Fibroblast of villous mesenchyme (primary cell): ENCODE measurements at places on chromosomes 3 and 15. TPM values are rescaled to one million over a fixed set of nuclear protein-coding genes. Genes with fewer than 3 reads are reported as not detected.
A peak's percentile ranks its signal among the peaks of the same experiment; 100 is the strongest.

IL17RE gene
- 0.43 and 0.64 TPM in 2 replicates for total RNA-seq

- no peak for DNase-seq
Measured at GRCh38 chr15:95931619-95932018, 398.9 kb upstream of the NR2F2 start.

- no peak for DNase-seq
Measured at GRCh38 chr3:134066158-134066541, 36.4 kb upstream of the SLCO2A1 start.

DNA sequence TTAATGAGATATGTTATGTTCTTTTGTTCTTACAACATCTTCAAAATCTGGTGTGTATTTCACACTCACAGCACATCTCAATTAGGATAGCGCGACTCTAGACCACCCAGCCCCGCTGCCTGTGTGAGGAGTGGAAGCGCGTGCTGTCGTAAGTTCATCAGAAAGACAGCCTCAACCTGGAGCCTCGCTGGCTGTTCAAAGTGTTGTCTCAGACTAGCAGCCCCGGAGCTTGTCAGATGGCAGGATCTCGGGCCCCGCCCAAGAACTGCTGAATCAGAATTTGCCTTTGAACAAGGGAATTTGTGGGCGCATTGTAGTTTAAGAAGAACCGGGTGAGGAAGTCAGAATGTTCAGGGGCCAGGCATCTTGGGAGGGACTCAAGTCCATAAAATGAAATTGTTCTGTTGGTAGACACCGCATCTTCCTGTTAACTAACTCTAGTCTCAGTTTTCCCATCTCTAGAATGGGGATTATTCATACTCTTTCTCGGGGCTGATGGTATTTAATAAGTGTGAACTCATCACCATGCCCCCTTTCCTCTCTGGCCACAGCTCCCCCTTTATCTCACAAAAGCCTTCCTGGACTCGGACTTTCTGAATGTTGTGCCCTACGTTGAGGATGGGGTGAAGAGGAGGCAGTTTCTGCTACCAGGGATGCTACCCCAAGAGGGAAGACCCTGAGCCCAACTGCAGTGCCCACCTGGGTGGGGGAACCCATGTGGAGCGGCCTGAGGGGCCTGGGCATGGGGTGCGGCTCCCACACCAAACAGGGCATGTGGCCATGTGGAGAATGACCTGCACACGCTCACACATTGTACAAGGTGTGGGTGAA, 40.4 kb downstream of the BHLHE40 start:
- DNase-seq = no peak

- no peak for DNase-seq
Measured at GRCh38 chr3:68743521-68743920, 188.8 kb downstream of the TAFA4 start.

NEK10 gene
- total RNA-seq = 1.9 and 6.9 TPM in 2 replicates

- DNase-seq = peak; percentile 33
Measured at GRCh38 chr3:101685870-101686307, 629 bp downstream of the RPL24 start.

- DNase-seq = peak; percentile 80
Measured at GRCh38 chr3:47016934-47017435, 37.5 kb downstream of the NBEAL2 start.

GRCh38 chr3:51395493-51396213, 4.6 kb downstream of the RBM15B start:
- no peak for DNase-seq

GRCh38 chr3:33954956-33955355, 156.5 kb downstream of the PDCD6IP start:
- peak; percentile 15 for DNase-seq

SLC22A14 gene
- 0.32 and 0.86 TPM in 2 replicates for total RNA-seq

GRCh38 chr3:42169579-42170120, 78.5 kb downstream of the TRAK1 start:
- no peak for DNase-seq

SUCNR1 gene
- 0.32 and 0.43 TPM in 2 replicates for total RNA-seq

SPTBN5 gene
- total RNA-seq = 0.32 and 0.43 TPM in 2 replicates

SCG5 gene
- total RNA-seq = 8.7 and 17.7 TPM in 2 replicates

- DNase-seq = peak; percentile 52
Measured at GRCh38 chr3:50163572-50164455, 8.7 kb downstream of the SEMA3F start.

DNA sequence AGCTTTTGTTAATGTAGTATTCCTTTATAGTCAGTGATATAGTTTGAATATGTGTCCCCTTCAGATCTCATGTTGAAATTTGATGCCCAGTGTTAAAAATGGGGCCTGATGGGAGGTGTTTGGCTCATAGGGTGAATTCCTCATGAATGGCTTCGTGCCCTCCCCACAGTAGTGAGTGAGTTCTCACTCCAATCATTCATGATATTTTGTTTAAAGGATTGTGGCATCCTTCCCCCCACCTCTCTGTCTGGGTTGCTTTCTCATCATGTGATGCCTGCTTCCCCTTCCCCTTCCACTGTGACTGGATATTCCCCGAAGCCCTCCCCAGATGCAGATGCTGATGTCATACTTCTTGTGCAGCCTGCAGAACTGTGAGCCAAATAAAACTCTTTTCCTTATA, 649.8 kb upstream of the NR2F2 start:
- DNase-seq = no peak

DNA sequence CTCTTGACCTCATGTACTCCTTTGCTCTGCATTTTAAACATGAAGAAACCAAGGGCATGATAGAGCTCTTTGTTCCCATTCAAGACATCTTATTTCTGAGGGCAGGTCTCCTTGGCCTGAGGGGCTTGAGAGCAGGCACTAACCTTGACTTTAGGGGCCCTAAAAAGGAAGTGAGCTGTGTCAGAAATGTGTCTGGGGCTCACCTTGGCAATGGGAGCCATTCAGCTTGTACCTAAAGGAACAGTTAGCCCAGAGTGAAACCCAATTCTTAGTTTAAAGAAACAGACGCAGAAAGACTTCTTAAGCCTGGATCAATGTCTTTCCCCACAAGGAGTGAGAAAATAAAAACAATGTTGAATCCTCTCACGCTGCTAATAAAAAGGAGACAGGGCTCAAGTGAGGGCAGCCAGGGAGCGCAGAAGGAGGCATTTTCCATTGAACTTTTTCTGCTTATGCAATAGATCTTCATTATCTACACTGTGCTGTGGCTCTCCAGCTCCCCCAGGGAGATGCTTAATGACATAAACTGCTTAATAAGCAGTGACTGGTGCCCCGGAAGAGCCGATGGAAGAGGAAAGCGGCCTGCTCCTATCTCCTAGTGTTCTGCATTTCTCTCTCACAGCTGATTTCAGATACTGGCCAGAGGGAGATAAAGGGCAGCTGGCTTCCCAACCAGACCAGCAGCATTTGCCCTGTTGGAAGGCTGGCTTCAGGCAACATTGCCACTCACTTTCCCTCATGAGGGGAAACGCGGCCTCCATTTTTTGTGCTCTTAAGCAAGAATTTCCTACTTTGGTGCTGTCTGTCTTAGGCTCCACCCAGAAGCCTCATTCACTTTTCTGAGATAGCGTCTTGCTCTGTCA, 152.0 kb downstream of the OPA1 start:
- peak; percentile 83 for DNase-seq

- peak; percentile 42 for DNase-seq
Measured at GRCh38 chr15:55407498-55408011, 604 bp downstream of the CCPG1 start.

PFN2 gene
- total RNA-seq = 137 and 196 TPM in 2 replicates

POMGNT2 gene
- 9.1 and 9.7 TPM in 2 replicates for total RNA-seq

GRCh38 chr3:42654331-42655201, 1.1 kb downstream of the ZBTB47 start:
- peak; percentile 49 for DNase-seq

DNA sequence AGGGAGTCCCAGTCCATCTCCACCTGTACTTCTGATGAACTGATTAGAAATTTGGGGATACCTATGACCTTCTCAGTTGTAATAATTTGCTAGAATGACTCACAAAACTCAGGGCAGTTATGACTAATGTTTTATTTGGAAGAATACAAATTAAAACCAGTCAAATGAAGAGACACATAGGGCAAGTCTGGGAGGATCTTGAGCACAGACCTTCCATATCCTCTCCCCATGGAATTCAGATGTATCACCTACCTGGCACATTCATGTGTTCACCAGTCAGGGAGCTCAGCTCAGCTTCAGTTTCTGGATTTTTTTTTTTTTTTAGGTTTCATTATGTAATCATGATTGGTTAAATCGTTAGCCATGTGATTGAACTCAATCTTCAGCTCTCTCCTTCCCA, 247.7 kb downstream of the VGLL3 start:
- DNase-seq = no peak

- no peak for DNase-seq
Measured at GRCh38 chr3:195849322-195850074, 37.8 kb upstream of the MUC4 start.

- DNase-seq = no peak
Measured at GRCh38 chr3:44416031-44417030, 61.1 kb downstream of the ZNF445 start.

- no peak for DNase-seq
Measured at GRCh38 chr3:66729687-66730393, 229.0 kb upstream of the LRIG1 start.

GRCh38 chr3:122094125-122094524, 39.0 kb downstream of the CD86 start:
- DNase-seq = no peak

HACD2 gene
- total RNA-seq = 19.3 and 51.8 TPM in 2 replicates

GRCh38 chr15:58311556-58311955, 120.2 kb upstream of the LIPC start:
- DNase-seq = no peak

TMEM108 gene
- under 0.01 and 0.32 TPM in 2 replicates for total RNA-seq

RARB gene
- total RNA-seq = 13.2 and 21.6 TPM in 2 replicates

TJP1 gene
- total RNA-seq = 79.2 and 103 TPM in 2 replicates

HRG gene
- not detected in 2 replicates for total RNA-seq

DNA sequence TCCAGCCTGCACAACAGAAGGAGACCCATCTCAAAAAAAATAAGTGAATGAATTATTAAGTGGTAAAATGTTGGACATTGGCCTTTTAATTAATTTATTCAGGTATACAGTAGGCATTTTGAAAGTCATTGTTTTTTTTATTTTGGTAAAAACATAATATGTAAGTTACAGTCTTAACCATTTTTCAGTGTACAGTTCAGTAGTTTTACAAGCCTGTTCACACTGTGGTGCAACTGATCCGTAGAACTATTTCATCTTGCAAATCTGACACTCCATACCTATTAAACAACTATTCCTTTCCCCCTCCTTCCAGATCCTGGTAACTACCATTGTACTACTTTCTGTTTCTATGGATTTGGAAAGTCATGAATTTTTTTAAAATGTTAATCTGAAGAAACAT, 36.1 kb upstream of the APH1B start:
- no peak for DNase-seq

DBR1 gene
- total RNA-seq = 12.9 and 16.8 TPM in 2 replicates

DNA sequence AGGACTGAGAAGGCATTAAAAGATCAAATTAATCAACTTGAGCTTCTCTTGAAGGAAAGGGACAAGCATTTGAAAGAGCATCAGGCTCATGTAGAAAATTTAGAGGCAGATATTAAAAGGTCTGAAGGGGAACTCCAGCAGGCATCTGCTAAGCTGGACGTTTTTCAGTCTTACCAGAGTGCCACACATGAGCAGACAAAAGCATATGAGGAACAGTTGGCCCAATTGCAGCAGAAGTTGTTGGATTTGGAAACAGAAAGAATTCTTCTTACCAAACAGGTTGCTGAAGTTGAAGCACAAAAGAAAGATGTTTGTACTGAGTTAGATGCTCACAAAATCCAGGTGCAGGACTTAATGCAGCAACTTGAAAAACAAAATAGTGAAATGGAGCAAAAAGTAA, 149.7 kb upstream of the LRRFIP2 start:
- no peak for DNase-seq

DNA sequence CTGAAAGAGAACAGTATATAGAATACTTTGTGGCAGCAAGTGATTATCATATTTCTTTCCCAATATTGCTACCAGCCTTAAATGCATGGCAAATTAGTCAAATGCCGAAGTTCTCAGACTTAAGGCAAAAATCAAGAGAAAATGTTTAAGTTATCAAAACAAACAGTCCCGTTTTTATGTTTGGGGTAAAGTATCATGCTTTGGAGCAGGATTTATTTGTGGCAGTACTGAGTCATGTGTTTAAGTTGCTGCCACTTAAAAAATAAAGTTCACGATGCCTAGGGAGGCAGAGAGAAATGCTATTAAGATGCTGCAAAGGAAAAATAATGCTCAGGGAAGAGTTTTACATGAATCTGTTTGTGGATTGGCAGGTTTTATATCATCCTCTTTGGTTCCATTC, 417.4 kb upstream of the MDFIC2 start:
- peak; percentile 8 for DNase-seq

MEGF11 gene
- total RNA-seq = under 0.01 TPM in 1 of 2 replicates, not detected in the other

HYAL3 gene
- 2.3 and 6.5 TPM in 2 replicates for total RNA-seq

- DNase-seq = no peak
Measured at GRCh38 chr3:28109829-28110228, 131.6 kb upstream of the CMC1 start.

GRCh38 chr3:177367788-177368187, 170.5 kb upstream of the TBL1XR1 start:
- no peak for DNase-seq

FANCD2OS gene
- not detected in 2 replicates for total RNA-seq

GRCh38 chr3:125123451-125124305, 67.9 kb upstream of the HEG1 start:
- DNase-seq = peak; percentile 86

DNA sequence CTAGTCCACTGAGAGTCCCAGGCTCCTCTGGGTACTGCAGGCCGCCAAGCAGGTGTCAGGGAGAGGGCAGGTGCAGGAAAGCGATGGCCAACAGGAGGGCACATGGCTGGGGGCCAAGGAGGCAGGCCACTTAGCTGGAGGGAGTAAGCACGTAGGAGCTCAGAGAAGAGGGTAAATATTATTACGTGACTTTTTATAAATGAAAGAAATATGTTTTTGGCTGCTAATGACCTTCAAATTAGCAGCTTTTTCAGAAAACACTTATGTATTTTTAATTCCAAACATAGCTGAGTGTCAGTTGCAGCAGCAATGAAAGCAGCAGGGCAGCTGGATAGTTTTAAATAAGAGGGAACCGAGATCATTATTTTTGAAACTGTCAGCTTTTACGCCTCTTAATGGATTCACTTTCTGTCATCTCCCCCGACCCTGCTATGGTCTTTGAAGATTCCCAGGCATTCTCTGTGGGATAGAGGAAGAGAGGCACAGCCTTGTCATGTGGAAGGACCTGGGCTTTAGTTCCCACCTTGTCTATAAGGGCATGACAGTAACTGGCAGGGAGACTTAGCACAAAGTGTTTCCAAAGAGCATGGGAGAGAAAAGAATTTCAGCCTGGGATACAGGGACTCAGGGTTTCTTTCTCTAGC, 477.1 kb downstream of the EPHB1 start:
- DNase-seq = no peak

KIF7 gene
- 12.2 and 13.4 TPM in 2 replicates for total RNA-seq

DNA sequence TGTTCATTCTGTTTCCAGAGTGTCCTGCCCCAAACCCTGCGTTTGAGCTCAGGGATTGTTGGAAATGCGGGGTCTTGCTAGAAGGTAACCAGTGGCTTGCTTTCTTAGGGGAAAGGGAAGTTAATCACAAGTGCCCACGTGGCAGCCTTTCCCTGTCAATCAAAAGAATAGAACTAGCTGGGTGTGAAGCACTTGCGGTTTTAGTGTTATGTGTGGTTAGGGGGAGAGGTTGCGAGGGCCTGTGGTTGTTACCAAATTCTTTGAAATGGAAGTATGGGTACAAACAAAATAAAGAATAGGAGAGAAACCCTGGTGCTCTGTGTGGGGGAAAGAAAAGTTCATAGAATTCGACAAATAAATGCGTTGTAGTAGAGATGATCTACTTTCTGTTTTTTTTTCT, 67.6 kb downstream of the FNDC3B start:
- no peak for DNase-seq
